ENCODE measurements at places on chromosomes 2 and 18. TPM values are rescaled to one million over a fixed set of nuclear protein-coding genes. Genes with fewer than 3 reads are reported as not detected.

- DNase-seq: no peak
Measured at GRCh38 chr18:11798271-11798670, 52.9 kb upstream of the CHMP1B start.

DNA sequence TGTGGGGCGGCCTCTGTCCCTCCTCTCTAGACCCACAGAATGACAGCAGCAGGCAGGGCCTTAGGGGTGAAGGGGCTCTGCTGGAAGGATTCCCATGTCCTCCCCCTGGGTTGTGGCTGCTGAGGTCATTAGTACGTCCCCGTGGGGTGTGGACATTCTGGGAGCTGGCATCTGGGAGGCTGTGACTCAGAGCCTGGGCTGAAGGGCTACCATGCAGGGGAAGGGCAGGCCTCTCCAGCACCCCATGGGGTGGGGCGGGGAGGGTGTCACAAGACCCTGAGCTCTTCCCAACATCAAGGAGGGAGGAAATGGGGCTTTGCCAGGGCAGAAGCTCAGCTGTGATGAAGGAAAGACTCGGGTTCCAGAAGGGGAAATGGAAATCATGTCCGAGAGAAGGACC lies 105.8 kb upstream of the SMAD2 start:
- DNase-seq: no peak

DNA sequence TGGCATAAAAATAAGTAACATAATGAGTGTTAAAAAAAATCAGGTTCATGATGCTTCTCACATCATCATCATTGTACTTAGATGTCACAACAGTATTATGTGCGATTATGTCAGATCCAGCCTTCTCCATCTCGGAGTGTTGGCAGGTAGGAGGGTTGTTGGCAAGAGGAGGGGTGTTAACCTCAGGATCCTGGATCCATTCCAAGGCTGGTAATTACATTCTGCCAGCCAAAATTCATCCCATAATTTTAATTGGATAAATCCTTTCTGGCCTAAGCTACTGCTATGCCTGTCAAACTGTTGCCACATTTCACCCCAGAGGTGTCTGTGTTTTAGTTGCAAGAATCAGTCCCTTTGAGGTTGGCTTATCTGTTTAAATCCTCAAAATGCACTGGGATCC lies 891 bp upstream of the FTCDNL1 start:
- DNase-seq: no peak

GRCh38 chr2:109260886-109261700 lies 132.1 kb downstream of the SH3RF3 start:
- no peak for DNase-seq

GRCh38 chr18:13180614-13181375 lies 37.8 kb upstream of the LDLRAD4 start:
- DNase-seq: no peak

GRCh38 chr2:105338020-105338385 lies 663 bp downstream of the C2orf49 start:
- no peak for DNase-seq

DNA sequence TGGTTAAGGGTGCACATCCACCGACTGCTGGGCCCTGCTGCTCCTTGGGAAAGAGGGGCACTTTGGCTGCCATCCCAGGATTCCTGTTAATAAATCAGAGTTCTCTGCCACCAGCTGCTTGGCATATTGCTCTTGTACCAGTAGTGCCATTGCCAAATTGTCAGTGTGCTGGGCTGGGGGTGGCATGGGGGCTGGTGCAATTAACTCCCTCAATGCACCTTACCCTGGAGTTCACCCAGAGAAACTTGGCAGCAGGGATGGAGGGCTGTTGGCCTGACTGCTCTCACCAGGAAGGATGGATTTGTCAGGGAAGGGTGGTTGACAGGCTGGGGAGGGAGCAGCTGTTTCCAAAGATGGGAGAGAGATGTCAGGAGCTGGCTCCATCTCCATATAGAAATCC lies 94.6 kb upstream of the SKOR2 start:
- DNase-seq: no peak

DNA sequence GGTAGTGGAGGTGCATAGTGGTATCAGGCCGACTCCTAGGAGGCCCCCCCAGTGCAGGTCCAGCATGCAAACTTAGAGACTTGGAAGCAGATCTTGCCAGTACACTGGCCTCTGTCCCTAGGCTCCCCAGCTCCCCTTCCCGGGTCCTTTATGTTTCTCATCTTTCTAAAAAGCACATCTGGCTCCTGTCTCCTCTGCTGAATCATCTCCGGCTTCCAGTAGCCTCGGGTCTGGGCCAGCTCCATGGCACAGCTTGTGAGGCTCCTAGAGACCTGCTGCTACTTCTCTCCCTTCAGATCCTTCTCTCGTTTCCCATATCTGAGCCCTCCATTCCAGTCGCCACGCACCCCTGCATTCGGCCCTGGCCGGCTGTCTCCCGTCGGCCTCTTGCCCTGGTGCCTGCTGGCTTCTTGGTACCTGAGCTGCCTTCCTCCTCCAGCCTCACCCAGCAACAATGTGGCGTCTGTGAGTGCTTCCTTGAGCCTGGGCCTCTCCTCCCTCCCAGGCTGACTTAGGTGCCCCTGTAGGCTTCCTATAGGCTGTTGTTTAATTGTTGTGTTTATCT lies 6.6 kb downstream of the TRAF3IP1 start:
- DNase-seq: no peak

- no peak for DNase-seq
Measured at GRCh38 chr2:32743480-32744236, 115.8 kb downstream of the TTC27 start.

GRCh38 chr2:17590342-17590911 lies 49.9 kb downstream of the VSNL1 start:
- DNase-seq: peak; percentile 19

DNA sequence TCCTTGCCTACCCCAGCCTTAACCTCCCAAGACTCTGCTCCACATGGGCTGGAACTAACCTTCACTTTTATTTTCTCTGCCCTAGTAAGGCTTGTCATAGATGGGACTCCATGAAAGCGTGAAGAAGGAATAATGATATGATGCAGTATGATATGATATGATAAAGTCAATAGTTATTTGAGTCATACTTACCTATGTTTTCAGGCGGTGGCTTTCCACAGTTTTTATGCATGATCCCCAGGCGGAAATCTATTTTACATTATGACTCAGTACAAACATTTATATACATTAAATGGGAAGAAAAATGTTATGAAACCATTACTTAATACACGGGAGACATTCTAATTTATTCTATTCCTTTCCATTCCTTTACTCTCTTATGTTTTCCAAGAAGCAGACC lies 5.6 kb downstream of the ACMSD start:
- no peak for DNase-seq

DNA sequence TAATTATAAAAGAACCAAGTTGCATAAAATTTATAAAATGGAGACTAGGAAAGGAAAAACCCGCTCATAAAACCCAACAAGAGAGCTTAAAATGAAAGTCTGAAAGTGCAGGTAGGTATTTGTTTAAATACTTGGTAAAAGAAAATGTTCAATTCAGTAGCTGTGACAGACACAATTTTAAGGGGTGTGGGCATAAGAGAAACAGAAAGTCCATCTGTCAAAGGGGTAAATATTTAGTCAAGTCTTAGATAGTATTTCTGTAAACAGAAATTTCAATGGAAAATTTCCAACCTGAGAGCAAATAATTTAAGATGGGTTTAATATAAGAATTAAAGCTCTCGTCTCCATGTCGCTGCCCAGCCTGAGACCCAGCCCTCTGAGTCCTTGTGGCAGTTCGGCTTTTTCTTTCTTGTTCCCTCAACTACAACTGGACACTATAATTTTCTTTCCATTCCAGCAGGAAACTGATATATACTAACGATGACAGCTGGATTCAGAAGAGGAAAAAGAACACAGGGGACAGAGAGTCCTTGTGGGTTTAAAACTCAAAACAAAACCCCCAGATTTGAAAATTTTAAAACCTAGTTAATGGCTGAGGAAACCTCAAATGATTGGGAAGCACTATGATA lies 88.0 kb upstream of the ZFP36L2 start:
- no peak for DNase-seq

DNA sequence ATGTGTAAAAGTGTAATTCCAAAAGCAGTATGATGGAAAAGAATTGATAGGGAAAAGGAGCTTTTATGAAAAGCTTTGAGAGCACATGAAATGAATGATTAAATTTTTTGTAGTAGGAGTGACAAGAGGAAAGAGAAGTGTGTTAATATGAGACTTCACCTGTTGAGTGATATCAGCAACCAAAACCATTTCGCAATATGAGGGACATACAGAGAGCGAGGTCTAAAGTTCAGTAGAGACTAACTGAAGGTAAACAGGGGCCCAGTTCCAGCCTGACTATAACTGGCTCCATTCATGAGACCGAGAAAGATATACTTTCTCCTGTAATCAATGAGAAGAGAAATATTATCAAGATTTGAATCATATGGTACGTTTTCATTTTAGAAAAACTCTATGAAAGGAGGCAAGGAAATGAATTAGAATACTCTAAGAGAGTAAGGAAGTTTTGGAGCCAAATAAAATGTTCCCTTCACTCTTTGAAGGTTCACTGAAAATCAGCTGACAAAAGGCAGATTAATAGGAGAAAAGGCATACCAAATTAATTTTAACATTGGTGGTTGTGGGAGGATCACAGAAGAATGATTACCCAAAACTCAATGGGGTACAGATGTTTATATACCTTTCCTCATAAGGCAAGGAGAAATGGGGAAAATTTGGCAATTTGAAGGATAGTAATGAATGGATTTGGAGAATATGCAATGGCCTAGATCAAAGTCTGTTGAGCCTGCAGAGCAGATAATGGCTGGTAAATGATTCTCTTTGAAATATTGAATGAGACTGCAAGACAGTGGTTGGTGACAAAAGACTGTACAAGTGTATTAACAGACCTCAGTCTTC lies 932.2 kb downstream of the TDRD15 start:
- no peak for DNase-seq

DNA sequence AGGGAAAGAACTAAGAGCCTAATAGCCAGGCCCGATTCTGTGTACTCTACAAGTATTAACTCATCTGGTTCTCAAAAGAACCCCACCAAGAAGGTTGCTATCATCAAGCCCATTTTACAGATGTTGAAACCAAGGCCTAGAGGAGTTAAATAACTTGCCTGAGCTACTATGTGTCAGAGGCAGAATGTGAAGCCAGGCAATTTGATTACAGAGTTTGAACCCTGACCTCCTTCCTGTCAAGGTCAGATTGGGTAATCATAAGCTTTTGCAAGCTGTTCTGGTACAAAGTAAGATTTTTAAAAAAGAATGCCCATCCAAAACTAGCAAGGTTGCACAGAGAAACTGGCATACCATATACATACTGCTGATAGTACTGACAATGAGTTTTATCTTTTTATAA lies 227.1 kb downstream of the HAUS1 start:
- DNase-seq: no peak

- DNase-seq: no peak
Measured at GRCh38 chr2:70626254-70626990, 72.8 kb upstream of the TGFA start.

DNA sequence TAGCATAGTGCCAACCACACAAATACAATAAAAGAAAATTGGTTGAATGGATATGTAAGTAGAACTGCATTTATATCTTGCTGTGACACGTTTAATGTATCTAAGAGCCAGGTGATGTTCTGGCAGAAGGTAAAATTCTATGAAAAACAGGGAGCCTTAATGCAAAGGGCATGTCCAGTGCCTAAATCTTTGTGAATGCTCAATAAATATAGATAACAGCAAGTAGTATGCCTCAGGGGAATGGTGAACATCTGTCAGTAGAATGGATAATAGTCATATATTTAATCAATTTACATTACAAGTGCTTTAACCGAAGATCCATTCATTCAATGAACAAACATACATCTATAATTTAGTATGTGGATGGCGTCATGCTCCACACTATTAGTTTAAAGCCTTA lies 43.7 kb upstream of the NYAP2 start:
- DNase-seq: no peak

GRCh38 chr2:197705912-197706838 lies 1.0 kb downstream of the MARS2 start:
- no peak for DNase-seq

GRCh38 chr2:58106896-58107295 lies 60.3 kb downstream of the VRK2 start:
- no peak for DNase-seq

- no peak for DNase-seq
Measured at GRCh38 chr2:37664231-37664643, 7.2 kb downstream of the CDC42EP3 start.

DNA sequence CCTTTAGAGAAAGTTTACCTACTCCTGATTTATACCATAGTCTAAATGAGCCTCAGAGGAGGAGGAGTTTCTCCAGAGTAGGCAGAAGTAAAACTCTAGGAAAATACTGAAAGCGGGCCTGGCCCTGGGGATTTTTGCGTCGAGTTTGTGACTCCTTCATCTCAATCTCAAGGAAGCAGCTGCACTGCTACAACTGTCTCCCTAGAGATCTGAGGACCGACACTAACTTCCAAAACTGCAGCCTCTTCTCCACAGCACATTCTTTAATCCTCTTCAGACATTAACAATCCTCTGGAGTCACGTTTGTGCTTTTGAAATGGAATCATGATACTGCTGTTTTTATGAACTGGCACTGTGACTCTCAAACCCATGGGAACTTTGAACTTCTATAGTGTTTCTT lies 281.4 kb downstream of the KCNS3 start:
- no peak for DNase-seq

GRCh38 chr2:97011977-97012569 lies 25.7 kb upstream of the FAM178B start:
- peak; percentile 17 for DNase-seq

DNA sequence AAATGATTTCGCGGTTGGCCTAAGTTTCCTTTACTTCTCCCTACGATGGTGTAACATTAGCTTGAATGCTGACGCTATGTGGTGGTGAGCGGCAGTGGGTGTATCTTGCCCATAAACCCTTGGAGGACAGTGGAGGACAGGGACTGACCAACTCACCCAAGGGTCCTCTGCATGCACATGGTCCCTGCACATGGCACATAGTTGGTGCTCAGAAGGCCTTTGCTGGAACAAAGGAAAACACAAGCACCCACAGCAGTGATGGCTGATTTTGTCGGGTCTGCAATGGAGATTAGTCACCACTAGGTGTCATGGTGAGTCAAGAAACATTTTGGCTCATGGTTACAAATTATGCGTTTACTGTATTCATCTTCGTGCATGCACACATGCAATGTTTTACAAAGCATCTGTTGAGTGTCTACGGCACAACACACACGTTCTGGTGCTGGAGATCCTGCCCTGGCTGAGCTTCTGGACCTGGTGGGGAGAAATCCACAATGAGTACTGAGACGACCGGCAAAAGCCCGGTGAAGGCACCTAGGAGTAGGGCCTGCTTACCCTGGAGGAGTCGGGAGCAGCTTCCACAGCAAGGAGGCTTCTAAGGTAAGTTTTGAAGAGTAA lies 44.0 kb downstream of the PDCL3 start:
- DNase-seq: no peak

AFG3L2 gene
- total RNA-seq: 39.7 TPM

RAPGEF4 gene
- 7.3 TPM for total RNA-seq

OXER1 gene
- 4.5 TPM for total RNA-seq

BOLL gene
- total RNA-seq: 13.9 TPM

GREB1L gene
- 2.0 TPM for total RNA-seq

ATP5MC3 gene
- 105 TPM for total RNA-seq

METTL8 gene
- 18.0 TPM for total RNA-seq

MROH2A gene
- 2.3 TPM for total RNA-seq
